ENCODE measurements at places on chromosomes 2 and 18.

- no peak for DNase-seq
Observed at GRCh38 chr18:63553081-63553480, 10.9 kb downstream of the SERPINB12 start.

DNA sequence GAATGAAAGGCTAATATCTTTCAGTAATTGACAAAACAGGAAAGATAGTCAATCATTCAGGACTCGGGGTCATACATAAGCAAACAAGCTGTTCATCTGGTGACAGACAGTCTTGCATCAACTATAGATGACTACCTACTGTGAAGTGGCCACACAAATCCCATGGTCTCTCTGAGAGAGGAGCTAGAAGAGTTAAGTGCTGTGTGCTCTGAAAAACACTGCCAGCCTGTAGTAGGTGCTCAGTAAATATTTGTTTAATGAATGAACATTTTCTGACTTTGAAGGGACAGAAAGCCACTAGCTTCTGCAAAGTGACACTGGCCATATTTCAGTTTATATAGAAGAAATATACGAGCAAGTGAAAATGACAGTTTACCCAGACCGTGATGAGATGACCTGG is 184.0 kb upstream of the CHAC2 start:
- DNase-seq = no peak

- no peak for DNase-seq
Observed at GRCh38 chr2:134399096-134399495, 145.2 kb downstream of the MGAT5 start.

- DNase-seq = no peak
Observed at GRCh38 chr2:86519349-86519748, 43.9 kb downstream of the CHMP3 start.

DNA sequence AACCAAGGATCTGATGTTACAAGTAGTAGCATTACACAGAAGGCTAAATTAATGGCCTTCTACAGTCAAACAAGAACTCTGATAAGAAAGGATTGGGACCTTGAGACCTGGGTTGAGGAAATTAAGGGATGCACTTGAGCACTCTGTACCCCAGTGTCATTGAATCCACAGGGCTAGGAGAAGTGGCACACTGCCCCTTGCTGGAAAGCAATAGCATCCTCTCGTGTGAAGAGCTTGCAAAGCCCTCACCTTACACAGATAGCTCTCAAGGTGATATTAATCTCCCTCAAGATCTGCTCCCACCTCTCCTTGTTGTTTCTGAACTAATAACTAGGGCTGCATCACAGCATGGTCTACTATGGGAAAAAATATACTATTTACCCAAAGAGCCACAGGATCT is 26.5 kb upstream of the CHST9 start:
- DNase-seq = no peak

GRCh38 chr2:38213619-38214167 is 137.7 kb upstream of the CYP1B1 start:
- no peak for DNase-seq

DNA sequence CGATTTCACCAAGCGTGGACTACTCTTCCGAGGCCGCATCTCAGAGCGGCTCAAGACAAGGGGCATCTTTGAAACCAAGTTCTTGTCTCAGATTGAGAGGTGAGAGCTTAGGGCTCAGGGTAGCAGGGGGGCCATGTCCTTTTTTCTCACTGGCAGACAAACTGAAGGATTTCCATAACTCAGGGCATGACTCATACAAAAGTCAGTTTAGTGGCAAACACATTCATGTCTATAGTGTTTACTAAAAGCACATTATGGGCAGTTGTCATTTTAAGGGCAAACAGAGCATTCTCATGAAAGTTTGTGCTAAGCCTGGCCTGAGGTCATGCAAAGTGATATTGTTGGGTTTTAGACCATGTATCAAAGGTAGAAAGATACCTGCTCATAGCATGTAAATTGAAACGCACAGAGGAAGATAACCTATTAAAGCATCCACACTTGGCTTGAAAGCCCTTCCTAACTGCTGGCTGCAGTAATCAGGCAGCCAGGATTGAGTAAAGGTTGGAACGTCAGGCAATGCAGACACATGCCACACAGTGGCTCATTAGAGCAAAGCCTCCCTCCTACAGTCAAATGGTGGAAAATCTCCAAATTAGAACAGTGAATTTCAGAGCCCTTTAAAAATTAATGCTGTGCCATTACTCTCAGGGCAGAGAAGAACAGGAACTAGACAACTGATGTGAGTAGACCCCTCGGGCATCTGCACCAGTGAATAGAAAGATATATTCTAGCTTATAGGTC is 54.2 kb downstream of the HK2 start:
- DNase-seq = no peak

DNA sequence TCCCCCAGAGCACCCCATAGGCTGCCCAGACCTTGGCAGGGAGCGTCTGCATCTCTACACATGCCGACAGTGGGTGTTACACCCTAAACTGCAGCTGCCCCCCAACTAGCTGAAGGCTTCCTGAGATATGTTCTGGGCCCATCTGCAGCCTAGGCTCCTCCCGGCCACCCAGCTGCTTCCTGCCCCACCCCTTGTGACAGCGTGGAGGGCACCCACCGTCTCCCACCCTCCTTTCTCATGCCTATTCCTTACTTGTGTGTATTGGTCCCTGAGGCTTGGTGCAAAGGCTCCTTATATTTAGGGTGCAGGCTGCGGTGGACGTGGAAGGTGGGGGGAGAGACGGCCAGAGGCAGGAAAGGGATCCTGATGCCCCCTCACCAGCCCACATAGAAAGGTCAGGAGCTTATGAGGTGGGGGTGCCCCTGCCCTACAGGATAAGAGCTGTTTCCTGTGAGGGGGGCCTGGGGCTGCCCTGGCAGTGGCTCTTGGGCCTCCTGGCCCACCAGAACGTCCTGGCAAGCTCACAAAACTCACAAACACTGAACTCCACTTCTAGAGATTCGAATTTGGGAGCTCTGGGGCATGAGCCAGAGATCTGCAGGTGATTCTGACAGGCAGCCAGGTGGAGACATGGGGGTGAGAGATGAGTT is 7.3 kb upstream of the PROM2 start:
- no peak for DNase-seq

- no peak for DNase-seq
Observed at GRCh38 chr2:42974169-42974720, 181.9 kb upstream of the HAAO start.

DNA sequence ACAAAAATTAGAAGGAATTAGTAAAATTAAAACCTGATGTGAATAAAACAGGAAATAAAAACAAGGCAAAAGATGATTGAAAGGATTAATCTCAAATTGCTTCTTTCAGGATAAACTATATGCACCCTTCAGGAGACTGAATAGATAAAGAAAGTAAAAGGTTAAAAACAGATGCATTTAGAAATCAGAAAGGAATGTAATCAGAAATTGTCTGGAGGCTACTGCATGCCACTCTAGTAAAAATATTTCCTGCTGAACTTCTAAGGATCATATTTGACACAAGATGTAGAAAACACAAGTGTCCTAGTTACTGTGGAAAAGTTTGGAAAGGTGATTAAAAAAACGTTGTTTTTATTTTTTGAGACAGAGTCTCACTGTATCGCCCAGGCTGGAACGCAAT is 16.2 kb downstream of the CHCHD5 start:
- DNase-seq = no peak
